ENCODE measurements at places on chromosomes 3 and 15. TPM values are rescaled to one million over a fixed set of nuclear protein-coding genes. Genes with fewer than 3 reads are reported as not detected.
A peak's percentile ranks its signal among the peaks of the same experiment; 100 is the strongest.

- H3K4me1 ChIP-seq = no peaks in the 10 kb centered on the region
- H3K4me3 ChIP-seq = no peak overlapping the region
- H3K36me3 ChIP-seq = no peaks in the 10 kb centered on the region
- no peak for DNase-seq
- no peak overlapping the region for H3K27ac ChIP-seq
Measured at GRCh38 chr3:119632216-119632615, 28.2 kb downstream of the POPDC2 start.

GRCh38 chr3:152549263-152549662 lies 280.5 kb downstream of the MBNL1 start:
- no peaks in the 10 kb centered on the region for H3K36me3 ChIP-seq
- H3K27ac ChIP-seq = no peak overlapping the region
- H3K27me3 ChIP-seq = no peaks in the 10 kb centered on the region
- no peaks in the 10 kb centered on the region for H3K4me1 ChIP-seq
- no peak for DNase-seq
- H3K4me3 ChIP-seq = no peak overlapping the region

GRCh38 chr3:50616770-50617095 lies 218 bp upstream of the MAPKAPK3 start:
- H3K27ac ChIP-seq = peak overlapping the region; percentile 93
- peak overlapping the region; percentile 84 for H3K4me3 ChIP-seq
- peak; percentile 90 for DNase-seq

- no peaks in the 10 kb centered on the region for H3K36me3 ChIP-seq
- no peaks in the 10 kb centered on the region for H3K27me3 ChIP-seq
- H3K27ac ChIP-seq = no peak overlapping the region
- peaks cover 3% of the 10 kb centered on the region for H3K4me1 ChIP-seq
- H3K4me3 ChIP-seq = no peak overlapping the region
Measured at GRCh38 chr15:51702710-51703109, 21.4 kb downstream of the SCG3 start.

- H3K36me3 ChIP-seq = peaks cover 12% of the 10 kb centered on the region
- no peaks in the 10 kb centered on the region for H3K4me1 ChIP-seq
- no peak overlapping the region for H3K27ac ChIP-seq
- no peaks in the 10 kb centered on the region for H3K27me3 ChIP-seq
- no peak overlapping the region for H3K4me3 ChIP-seq
Measured at GRCh38 chr15:39960411-39960810, 26.5 kb downstream of the EIF2AK4 start.

The MST1R gene
- 6.5 TPM for total RNA-seq

- H3K27ac ChIP-seq = peak overlapping the region; percentile 77
- DNase-seq = no peak
- H3K27me3 ChIP-seq = no peaks in the 10 kb centered on the region
- no peak overlapping the region for H3K4me3 ChIP-seq
- H3K36me3 ChIP-seq = peaks cover 3% of the 10 kb centered on the region
- H3K4me1 ChIP-seq = peaks cover 40% of the 10 kb centered on the region
Measured at GRCh38 chr3:15309662-15310335, 22.6 kb downstream of the SH3BP5 start.

DNA sequence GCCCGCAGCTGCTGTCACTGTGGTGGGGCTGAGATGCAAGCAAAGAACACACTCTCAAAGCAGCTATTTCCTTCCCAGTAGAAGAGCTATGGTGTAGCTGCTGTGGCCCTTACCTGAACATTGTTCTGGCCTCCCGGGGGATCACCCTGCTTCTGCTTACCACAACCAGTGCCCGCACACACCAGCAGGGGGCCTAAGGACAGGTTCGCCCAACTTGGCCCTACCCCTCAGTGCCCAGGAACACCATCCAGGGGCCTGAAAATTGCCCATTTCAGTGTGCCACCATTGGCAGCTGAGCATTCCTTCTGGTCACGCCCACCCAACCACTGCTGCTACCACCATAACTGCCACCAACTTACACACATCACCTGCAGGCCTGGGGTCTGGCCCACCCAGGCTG lies 113.0 kb downstream of the TP63 start:
- DNase-seq = no peak
- no peaks in the 10 kb centered on the region for H3K36me3 ChIP-seq
- H3K4me3 ChIP-seq = no peak overlapping the region
- H3K4me1 ChIP-seq = no peaks in the 10 kb centered on the region

The ARHGAP11A gene
- 30.1 TPM for total RNA-seq

DNA sequence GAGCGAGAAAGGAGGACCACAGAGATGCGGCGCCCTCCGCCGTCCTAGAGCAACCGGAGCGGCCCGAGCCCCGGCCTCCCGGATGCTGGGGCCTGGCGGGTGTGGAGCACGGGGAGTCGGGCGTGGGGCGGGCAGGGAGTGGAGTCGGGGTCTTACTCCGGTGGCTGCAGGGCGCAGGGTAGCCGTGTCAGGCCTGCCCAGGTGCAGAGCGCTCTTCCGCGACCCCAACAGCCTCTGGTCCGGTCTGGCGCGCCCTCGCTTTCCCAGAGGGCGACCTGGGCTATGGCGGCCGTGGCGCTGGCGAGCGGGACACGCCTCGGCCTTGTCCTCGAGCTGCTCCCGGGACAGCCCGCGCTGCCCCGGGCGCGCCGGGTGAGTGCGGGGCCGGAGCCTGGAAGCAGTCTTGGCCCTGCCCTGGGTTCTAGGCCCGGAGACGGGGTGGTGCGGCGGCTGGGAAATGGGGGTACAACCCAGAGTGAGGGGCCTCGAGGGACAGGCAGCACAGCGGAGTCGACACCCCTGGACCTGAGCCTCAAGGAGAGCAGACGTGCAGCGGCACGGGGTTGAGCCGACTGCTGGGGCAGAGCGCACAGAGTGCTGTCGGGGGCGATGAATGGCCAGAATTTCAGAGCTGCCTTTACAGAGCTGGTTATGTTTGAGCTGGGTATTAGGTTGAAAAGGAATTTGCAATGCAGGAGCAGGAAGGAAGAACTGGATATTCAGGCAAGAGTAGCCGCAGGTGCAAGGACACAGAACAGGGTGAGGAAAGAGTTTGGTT lies at the start of gene ZNF662:
TSS of gene ZNF662 (plus strand) at position 73 of the 778 bp plus-strand sequence. CDS start 1,973 bp downstream, outside the sequence.
- H3K27ac ChIP-seq = no peak within 1 kb of the TSS
- H3K27me3 ChIP-seq = no peaks in the 10 kb centered on the region
- H3K36me3 ChIP-seq = peaks cover 3% of the 10 kb centered on the region
- H3K4me1 ChIP-seq = peaks cover 1% of the 10 kb centered on the region

GRCh38 chr15:65595960-65596359 lies 15.0 kb downstream of the INTS14 start:
- peaks cover 20% of the 10 kb centered on the region for H3K36me3 ChIP-seq
- H3K4me1 ChIP-seq = no peaks in the 10 kb centered on the region
- no peaks in the 10 kb centered on the region for H3K27me3 ChIP-seq

DNA sequence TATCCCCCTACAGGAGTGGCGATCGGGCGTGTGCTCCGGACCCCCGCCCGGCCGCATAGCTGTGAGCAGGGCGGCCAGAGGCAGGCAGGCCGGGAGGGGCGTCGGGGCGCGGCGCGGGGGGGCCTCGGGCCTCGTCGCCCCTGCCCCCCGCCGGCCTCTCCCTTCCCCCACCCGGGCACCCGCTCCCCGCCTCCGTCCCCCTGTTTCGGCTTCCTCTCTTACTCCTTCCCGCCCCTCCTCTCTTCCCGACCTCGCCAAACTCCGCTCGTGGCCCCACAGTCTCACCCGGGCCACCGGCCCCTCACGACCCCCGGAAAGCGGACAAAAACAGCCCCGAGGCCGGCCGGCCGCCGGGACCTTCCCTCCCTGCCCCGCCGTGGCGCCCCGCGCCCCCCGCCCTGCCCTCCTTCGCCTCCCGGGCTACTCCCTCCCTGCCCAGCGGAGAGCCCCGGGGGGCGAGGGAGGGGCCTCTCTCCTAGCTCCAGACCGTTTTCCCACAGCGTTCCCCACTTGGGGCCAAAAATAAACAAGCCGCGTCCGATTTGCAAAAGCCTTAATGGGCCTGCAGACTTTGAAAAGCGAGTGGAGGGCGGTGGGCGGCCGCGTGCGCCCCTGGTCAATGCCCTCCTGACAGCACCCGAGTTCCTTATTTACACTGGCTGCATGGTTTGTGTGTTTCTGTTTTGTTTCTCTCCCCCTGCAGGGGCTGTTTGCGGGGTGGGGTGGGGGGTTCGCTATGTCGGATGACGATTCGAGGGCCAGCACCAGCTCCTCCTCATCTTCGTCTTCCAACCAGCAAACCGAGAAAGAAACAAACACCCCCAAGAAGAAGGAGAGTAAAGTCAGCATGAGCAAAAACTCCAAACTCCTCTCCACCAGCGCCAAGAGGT lies 1.0 kb downstream of the UBE2E1 start:
- peaks cover 44% of the 10 kb centered on the region for H3K4me1 ChIP-seq
- no peaks in the 10 kb centered on the region for H3K27me3 ChIP-seq
- H3K4me3 ChIP-seq = peak overlapping the region; percentile 96
- peak; percentile 14 for DNase-seq

- no peaks in the 10 kb centered on the region for H3K36me3 ChIP-seq
- H3K27ac ChIP-seq = no peak overlapping the region
- no peaks in the 10 kb centered on the region for H3K27me3 ChIP-seq
- no peaks in the 10 kb centered on the region for H3K4me1 ChIP-seq
- no peak for DNase-seq
Measured at GRCh38 chr3:166304584-166304983, 467.4 kb upstream of the BCHE start.

DNA sequence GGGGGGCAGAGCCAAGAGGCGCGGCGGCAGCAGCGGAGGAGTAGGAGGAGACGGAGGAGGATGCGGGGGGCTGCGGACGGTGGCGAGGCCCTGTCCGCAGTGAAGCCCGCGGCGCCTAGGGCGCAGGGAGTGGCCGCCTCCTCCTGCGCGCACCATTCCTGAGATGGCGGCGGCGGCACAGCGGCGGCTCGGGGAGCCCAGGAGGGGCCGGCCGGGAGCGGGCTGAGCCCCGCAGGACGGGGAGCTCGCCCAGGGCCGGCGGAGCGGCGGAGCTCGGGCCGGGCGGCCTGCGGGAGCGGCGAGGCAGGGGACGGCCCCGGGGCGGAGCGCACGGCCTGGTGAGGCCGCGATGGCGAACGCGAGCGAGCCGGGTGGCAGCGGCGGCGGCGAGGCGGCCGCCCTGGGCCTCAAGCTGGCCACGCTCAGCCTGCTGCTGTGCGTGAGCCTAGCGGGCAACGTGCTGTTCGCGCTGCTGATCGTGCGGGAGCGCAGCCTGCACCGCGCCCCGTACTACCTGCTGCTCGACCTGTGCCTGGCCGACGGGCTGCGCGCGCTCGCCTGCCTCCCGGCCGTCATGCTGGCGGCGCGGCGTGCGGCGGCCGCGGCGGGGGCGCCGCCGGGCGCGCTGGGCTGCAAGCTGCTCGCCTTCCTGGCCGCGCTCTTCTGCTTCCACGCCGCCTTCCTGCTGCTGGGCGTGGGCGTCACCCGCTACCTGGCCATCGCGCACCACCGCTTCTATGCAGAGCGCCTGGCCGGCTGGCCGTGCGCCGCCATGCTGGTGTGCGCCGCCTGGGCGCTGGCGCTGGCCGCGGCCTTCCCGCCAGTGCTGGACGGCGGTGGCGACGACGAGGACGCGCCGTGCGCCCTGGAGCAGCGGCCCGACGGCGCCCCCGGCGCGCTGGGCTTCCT lies at the start of gene GPR27:
TSS of gene GPR27 (plus strand) at position 155 of the 909 bp plus-strand sequence. CDS start at position 350, 195 bp downstream.
- H3K27ac ChIP-seq = no peak within 1 kb of the TSS
- peak; percentile 20 for DNase-seq
- no peaks in the 10 kb centered on the region for H3K36me3 ChIP-seq
- H3K27me3 ChIP-seq = peaks cover 76% of the 10 kb centered on the region
- no peaks in the 10 kb centered on the region for H3K4me1 ChIP-seq
- peak within 1 kb of the TSS; percentile 74 for H3K4me3 ChIP-seq

The TGM4 gene
- not detected for total RNA-seq

DNA sequence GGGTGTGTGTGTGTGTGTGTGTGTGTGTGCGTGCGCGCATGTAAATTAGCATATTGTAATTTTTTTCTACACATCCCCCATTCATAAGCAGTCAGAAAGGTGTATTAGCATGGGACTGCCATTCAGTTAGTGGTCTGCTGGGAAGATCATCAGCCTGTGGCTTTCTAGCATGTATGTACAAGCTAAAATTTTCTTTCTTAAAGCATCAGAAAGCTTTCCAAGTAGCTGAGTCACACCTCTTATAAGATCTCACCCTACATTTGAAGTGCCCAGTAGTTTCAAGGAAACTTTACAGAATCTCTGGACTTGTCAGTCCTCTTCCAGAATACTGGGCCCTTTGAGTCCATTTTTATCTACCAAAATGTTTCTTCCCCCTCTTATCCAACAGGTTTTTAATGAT lies 411.4 kb upstream of the TPRG1 start:
- no peak overlapping the region for H3K27ac ChIP-seq
- H3K27me3 ChIP-seq = no peaks in the 10 kb centered on the region
- peaks cover 5% of the 10 kb centered on the region for H3K36me3 ChIP-seq
- DNase-seq = no peak

The ZNF654 gene
- 8.0 TPM for total RNA-seq

The NMNAT3 gene
- 3.5 TPM for total RNA-seq

- no peak for DNase-seq
- H3K27me3 ChIP-seq = no peaks in the 10 kb centered on the region
- H3K4me1 ChIP-seq = no peaks in the 10 kb centered on the region
- no peaks in the 10 kb centered on the region for H3K36me3 ChIP-seq
Measured at GRCh38 chr3:63400246-63400860, 122.2 kb downstream of the SYNPR start.

GRCh38 chr3:177599326-177599725 lies 402.0 kb upstream of the TBL1XR1 start:
- H3K27ac ChIP-seq = no peak overlapping the region
- H3K4me3 ChIP-seq = no peak overlapping the region
- no peaks in the 10 kb centered on the region for H3K27me3 ChIP-seq
- peaks cover 22% of the 10 kb centered on the region for H3K4me1 ChIP-seq
- no peak for DNase-seq

The ALDH1A2 gene
- total RNA-seq = 1.4 TPM

- H3K27ac ChIP-seq = no peak overlapping the region
- H3K4me3 ChIP-seq = no peak overlapping the region
- no peaks in the 10 kb centered on the region for H3K36me3 ChIP-seq
- H3K27me3 ChIP-seq = peaks cover 15% of the 10 kb centered on the region
Measured at GRCh38 chr15:76320012-76320411, 8.7 kb upstream of the ETFA start.

- no peaks in the 10 kb centered on the region for H3K36me3 ChIP-seq
- no peaks in the 10 kb centered on the region for H3K4me1 ChIP-seq
Measured at GRCh38 chr3:85710490-85710889, 751.7 kb downstream of the CADM2 start.

The ANKUB1 gene
- not detected for total RNA-seq

GRCh38 chr3:194806991-194807630 lies 121.4 kb downstream of the FAM43A start:
- peaks cover 47% of the 10 kb centered on the region for H3K27me3 ChIP-seq
- no peaks in the 10 kb centered on the region for H3K4me1 ChIP-seq
- no peak overlapping the region for H3K27ac ChIP-seq
- no peak for DNase-seq

DNA sequence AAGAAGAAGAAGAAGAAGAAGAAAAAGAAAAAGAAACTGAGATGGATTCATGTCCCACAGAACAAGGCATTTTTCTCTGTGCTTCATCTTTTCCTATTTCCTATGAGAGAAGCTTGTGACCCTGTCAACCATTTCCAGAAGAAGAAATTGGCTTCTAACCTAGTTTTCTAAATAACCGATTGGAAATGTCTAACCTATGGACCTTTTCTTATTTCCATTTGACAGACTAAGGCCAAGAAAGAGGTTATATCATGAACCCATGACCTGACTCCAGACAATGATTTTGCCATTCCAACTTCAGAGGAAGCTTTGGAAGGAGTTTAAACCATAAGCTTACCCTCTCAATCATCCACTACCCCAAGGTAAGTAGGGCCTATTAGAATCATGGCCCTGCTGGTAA lies 16.3 kb upstream of the CSRNP1 start:
- H3K4me3 ChIP-seq = no peak overlapping the region
- no peaks in the 10 kb centered on the region for H3K36me3 ChIP-seq
- no peaks in the 10 kb centered on the region for H3K27me3 ChIP-seq

GRCh38 chr3:133490468-133491351 lies 82.8 kb upstream of the CDV3 start:
- H3K4me3 ChIP-seq = no peak overlapping the region
- H3K36me3 ChIP-seq = peaks cover 3% of the 10 kb centered on the region
- H3K4me1 ChIP-seq = peaks cover 9% of the 10 kb centered on the region
- H3K27me3 ChIP-seq = no peaks in the 10 kb centered on the region
- no peak for DNase-seq
